H4 (cell line): ENCODE measurements at places on chromosomes 16 and 17. TPM values are rescaled to one million over a fixed set of nuclear protein-coding genes. Genes with fewer than 3 reads are reported as not detected.

Gene PLA2G10
- not detected in 2 replicates for total RNA-seq

Gene MFSD6L
- not detected in 2 replicates for total RNA-seq

Gene ABCC12
- total RNA-seq = not detected in 2 replicates

Gene SDR42E2
- total RNA-seq = not detected in 2 replicates

Gene C17orf58
- 20.3 and 25.5 TPM in 2 replicates for total RNA-seq

Gene ITGAD
- total RNA-seq = not detected in 2 replicates

Gene KRT28
- total RNA-seq = not detected in 2 replicates

Gene BCAR1
- total RNA-seq = 12.9 and 19.6 TPM in 2 replicates

Gene NOS2
- total RNA-seq = 0.02 TPM in 1 of 2 replicates, not detected in the other

DNA sequence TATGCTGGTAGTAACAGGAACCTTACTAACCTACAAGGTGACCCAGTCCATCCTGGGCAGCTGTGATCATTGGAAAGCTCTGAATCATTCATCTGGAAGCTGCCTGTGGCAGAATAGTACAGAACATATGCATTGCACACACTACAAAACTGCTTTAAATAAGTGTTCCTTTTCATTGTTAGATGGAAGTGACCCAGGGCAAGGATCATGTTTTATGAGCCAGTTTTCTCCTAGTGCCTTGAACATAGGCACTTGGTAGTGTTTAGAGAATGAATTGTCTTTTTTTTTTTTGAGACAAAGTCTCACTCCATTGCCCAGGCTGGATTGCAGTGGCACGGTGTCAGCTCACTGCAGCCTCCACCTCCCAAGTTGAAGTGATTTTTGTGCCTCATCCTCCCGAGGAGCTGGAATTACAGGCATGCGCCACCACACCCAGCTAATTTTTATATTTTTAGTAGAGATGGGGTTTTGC, 55.4 kb downstream of the TENT4B start:
- no peak for DNase-seq

GRCh38 chr17:38751144-38751807, 1.3 kb upstream of the PSMB3 start:
- no peak for DNase-seq

DNA sequence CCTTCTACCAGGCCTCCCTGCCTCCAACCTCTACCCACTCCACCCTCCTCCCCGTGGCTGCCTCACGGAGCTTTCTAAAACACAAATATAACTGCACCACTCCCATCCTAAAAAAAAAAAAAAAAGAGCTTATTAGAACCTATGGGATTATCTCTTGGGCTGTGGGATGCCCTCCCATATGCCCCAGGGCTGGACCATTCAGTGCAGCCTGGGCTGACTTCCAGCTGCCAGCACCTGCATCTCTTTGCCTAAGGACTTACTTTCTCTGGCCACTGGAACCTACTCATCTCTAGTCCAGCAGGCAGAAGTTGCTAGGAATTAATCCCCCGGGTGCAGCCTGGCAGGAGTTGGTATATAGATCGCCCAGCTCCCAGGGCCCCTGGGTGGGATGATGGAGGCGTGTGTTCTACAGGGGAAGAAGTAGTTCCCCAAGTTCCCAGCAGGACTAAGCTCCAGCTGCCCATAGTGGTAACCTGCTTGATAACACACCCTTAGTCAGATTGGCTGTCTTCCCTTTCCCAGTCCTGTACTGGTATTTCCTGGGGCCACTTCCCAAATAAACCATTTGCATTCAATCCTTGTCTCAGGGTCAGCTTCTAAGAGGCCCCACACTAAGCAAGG, 10.3 kb downstream of the MPP3 start:
- no peak for DNase-seq

DNA sequence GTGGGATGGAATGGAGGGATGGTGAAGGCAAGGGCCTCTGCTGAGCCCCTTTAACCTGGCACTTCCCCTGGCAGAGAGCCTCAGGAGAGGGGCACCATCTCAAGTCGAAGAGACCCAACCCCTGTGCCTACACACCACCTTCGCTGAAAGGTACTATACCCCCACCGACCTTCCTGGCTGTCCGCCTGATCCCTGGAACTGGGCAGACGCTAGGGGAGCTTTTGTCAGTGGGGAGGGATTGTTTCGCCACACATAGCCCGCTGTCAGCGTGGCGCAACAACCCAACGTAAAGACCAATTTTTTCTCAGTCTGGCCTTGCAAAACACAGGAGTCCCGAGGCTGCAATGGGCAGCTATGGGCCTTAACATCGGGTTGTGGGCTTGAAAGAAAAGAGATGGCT, 3.1 kb downstream of the PPP1R1B start:
- DNase-seq = no peak

DNA sequence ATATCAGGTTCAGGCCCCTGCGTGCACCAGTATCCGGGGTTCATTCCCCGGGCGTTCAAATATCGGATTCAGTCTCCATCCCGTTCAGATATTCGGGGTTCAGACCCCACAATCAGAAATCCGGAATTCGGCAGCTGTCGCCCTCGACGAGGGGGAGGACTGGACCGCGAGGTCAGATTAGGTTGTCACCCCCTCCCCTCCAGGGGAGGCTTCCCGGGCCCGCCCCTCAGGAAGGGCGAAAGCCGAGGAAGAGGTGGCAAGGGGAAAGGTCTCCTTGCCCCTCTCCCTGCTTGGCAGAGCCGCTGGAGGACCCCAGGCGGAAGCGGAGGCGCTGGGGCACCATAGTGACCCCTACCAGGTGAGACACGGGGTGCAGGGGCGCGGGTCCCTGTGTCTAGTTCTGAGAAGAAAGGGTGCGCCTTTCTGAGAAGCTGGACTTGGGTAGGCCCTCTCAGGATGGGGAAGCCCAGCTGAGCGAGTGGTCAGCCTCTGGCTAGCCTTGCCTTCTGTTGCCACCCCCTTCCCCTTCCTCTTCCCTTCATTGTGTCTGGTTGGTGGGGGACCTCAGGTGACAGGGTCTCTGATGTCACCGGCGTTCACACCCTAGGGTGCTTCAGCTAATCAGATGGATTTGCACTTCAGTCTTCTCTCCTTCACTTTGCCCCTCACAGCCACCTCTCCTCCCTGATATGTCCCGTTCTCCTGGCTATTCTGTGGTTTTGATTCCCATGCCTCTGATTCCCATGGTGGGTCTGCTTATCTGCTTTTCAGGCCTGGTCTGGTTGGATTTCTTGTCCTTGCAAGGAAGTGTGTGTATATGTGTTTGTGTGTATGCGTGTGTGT, 844 bp downstream of the TAOK2 start:
- DNase-seq = no peak

- no peak for DNase-seq
Measured at GRCh38 chr16:49463529-49463928, 89.9 kb downstream of the C16orf78 start.

DNA sequence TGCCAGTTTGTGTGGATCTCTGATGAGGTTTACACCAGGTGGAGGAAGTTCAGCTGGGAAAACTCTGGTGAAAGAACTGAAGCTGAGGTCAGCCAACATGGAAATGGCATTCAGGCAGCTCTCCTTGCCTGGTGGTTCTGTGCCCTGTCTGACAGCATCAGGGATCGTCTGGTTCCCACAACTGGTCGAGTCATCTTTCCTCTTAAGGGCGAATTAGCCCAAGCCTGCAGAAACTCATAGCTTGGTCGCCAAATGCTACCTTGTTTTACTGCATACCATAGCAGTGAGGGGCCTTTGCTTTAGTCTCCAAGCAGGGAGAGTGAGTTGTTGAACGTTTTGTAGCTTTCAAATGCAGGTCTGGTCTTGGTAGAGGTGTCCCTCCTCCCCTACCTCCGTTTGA, 7.2 kb downstream of the PLCG2 start:
- no peak for DNase-seq

DNA sequence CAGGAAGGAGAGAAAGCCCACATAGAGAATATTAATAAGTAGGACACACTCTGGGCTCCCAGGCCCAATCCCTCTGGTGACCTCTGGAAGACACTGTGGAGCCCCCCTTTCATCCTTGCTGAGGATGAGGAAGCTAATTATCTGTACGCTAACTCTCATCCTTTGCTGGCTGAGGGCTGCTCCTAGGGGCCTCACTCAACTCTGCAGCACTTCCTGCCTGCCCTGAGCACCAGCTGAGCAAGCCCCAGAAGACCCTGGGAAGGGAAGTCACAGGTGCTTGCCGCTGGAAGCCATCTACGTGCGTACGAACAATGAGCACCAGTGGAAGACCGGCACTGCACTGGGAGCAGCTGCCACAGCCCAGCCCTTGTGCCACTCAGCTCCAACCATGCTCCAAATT, 145.8 kb upstream of the CDH5 start:
- no peak for DNase-seq

DNA sequence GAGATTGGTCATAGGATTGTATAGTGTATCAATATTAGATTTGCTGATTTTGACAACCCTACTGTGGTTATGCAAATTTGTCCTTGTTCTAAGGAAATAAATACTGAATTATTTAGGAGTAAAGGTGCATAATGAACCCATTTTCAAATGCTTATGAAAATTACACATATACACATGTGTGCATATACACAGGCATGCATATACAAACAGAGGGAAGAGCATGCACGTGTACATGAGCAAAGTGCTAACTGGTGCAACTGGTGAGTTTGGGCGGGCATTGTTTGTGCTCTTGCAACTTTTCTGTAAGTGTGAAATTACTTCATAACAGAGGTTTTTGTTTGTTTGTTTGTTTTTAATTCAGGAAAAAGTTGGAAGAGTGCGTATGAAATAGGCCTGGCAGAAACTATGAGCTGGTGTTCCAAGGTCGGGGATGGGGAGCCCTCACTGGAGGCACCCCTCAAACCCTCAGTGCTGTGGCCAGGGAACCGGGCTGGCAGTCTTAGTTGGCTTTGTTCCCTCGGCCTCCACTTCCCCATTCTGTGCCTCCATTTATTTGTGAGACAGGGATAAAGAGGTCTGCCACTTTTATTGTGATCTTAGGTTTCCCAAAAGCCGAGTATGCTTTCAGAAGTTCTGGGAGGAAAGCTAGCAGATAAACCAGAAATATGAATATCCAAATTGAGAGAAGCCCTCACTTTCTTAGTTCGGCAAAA, 5.8 kb downstream of the DEXI start:
- no peak for DNase-seq

GRCh38 chr17:29112771-29113295, 67.4 kb downstream of the MYO18A start:
- peak; percentile 28 for DNase-seq

DNA sequence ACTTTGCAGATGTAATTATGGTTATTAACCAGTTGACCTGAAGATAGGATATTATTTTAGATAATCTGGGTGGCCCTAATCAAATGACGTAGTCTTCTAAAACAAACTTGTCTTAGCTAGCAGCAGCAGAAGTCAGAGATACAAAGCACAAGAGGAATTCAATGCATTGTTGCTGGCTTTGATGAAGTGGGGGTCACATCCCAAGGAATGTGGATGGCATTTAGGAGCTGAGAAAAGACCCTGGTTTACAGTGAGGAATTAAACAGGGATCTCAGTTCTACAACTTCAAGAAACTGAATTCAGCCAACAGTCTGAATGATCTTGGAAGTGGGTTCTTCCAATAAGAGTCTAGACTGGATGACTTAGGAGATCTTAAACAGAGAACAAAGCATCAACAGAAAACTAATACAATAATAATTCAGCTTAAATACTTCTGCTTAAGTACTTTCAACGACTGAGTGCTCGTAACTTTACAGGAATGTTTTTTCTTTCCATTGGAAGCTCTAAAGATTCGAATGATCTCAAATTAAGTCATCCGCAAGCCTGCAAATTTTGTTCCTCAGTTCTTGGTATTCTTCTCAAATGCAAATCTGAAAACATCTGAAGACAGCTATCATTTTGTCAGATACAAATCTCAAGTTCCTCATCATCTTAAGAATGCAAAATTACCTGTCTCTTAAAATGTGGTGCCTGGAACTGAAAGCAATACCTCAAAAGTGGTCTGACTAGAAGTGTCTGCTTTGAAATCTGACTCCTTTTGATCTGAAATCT, 3.3 kb downstream of the C16orf46 start:
- no peak for DNase-seq

- DNase-seq = no peak
Measured at GRCh38 chr16:82829301-82829700, 202.5 kb downstream of the CDH13 start.

- DNase-seq = no peak
Measured at GRCh38 chr17:82844796-82845162, 5.0 kb upstream of the ZNF750 start.

GRCh38 chr17:68198931-68199836, 48.7 kb upstream of the AMZ2 start:
- DNase-seq = no peak

DNA sequence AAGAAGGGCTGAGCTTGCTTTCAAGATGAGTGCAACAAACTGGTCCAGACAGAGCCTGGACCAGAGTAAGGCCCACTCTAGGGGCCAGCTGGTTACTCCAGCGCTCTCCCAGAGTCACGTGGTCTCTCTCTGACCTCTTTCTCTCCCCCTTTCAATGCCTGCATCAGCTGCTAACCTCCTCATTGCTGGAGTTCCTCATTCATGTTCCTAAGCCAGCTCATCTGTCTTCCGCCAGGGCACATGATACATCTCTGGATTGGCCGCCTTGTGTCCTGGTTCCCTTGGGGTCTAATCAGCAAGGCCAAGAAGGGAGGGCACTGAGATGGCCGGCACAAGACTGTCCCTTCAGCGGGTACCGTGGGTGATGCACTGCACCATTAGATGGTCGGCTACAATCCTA, 26.9 kb upstream of the ZFP90 start:
- no peak for DNase-seq

GRCh38 chr17:56652628-56653027, 59.1 kb downstream of the NOG start:
- DNase-seq = no peak

GRCh38 chr16:23501291-23501690, 9.0 kb downstream of the GGA2 start:
- no peak for DNase-seq

DNA sequence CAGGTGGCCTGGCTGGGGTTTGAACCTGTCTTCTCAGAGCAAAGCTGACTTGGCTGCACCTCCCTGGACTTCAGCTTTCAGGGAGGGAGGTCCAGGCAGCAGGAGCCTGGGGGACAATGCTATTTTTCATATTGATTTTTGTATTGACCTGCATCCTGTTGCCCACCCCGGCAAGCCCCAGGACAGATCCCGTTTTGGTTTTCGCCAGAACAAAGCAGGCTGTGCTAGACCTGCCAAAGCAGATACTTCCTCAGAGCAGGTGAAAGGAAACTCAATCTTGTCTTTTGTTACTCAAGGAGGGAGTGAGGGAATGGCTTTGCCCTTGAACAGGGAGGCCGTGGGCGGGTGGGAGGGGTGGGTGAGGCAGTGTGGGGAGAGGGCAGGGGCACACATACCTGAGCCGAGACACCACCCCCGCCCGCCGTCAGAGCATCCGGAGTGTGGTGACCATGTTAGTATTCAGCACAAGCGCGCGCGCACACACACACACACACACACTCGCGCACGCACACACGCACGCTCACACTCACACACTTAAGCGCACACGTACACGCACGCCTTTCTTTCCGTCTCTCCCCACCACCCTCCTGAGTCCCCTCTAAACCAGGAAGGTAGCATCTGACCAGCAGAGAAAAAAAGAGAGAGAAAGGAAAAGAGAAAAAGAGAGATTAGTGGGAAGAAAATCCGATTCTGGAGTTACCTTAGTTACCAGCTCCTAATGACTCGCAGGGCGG, 59.5 kb downstream of the RAI1 start:
- DNase-seq = no peak

DNA sequence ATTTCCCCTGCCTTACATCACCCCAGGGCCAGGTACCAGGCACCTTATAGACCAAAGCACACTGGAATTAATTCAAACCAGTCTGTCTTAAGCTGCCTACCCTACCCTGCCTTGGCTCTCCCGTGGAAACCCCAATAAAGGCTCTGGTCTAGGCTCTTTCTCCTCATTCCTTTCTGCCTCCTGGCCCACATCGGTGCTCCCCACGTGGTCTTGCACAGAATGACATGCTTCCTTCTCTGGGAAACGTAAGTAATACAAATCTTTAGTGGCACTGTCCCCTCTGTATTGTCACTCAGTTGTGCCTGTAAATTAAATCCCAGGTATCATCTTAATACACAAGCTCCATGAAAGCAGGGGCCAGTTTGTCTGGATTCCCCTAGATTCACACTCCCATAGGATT, 16.6 kb downstream of the KRT25 start:
- DNase-seq = no peak
